Daoy (cell line): ENCODE measurements at places on chromosomes 3 and 15. TPM values are rescaled to one million over a fixed set of nuclear protein-coding genes. Genes with fewer than 3 reads are reported as not detected.

The GOLGA6L10 gene
- 0.24 and 0.74 TPM in 2 replicates for total RNA-seq

The HIGD1A gene
- total RNA-seq = 183 and 256 TPM in 2 replicates

The TMC3 gene
- total RNA-seq = not detected in 2 replicates

The BFSP2 gene
- total RNA-seq = not detected in 2 replicates

The SLC24A5 gene
- not detected in 2 replicates for total RNA-seq

The ZNF717 gene
- total RNA-seq = 4.3 and 5.0 TPM in 2 replicates

The ALDH1L1 gene
- 0.11 TPM in 1 of 2 replicates, not detected in the other for total RNA-seq

The CHRM5 gene
- total RNA-seq = 0.36 TPM in 1 of 2 replicates, not detected in the other

The CLRN1 gene
- not detected in 2 replicates for total RNA-seq

The SIDT1 gene
- 0.11 TPM in 1 of 2 replicates, not detected in the other for total RNA-seq

The MAP6D1 gene
- total RNA-seq = 1.7 and 6.8 TPM in 2 replicates

The EFHB gene
- total RNA-seq = 0.65 TPM in 1 of 2 replicates, not detected in the other

The DOCK3 gene
- 0.36 and 0.51 TPM in 2 replicates for total RNA-seq

The C3orf22 gene
- not detected in 2 replicates for total RNA-seq

The PLIN1 gene
- 0.29 TPM in 1 of 2 replicates, not detected in the other for total RNA-seq

The RTP1 gene
- not detected in 2 replicates for total RNA-seq

The DNAJC17 gene
- total RNA-seq = 30.2 and 34.9 TPM in 2 replicates

The MINAR1 gene
- total RNA-seq = 0.48 and 1.3 TPM in 2 replicates

The FSIP1 gene
- total RNA-seq = 0.97 and 2.2 TPM in 2 replicates

The GPR87 gene
- total RNA-seq = 0.40 and 0.77 TPM in 2 replicates

The ATP13A5 gene
- 0.30 TPM in 1 of 2 replicates, not detected in the other for total RNA-seq

The ZNF80 gene
- not detected in 2 replicates for total RNA-seq

The ONECUT1 gene
- 0.18 TPM in 1 of 2 replicates, not detected in the other for total RNA-seq

The HYPK gene
- 14.5 and 26.3 TPM in 2 replicates for total RNA-seq

The GUCA1C gene
- total RNA-seq = not detected in 2 replicates

The SEMA3B gene
- 2.6 and 5.0 TPM in 2 replicates for total RNA-seq

The OR5K2 gene
- total RNA-seq = not detected in 2 replicates

The MCTP2 gene
- 3.7 TPM in 2 replicates for total RNA-seq

The TRAT1 gene
- total RNA-seq = not detected in 2 replicates

The CCDC54 gene
- not detected in 2 replicates for total RNA-seq

The SCAANT1 gene
- not detected in 2 replicates for total RNA-seq

The EPHA6 gene
- total RNA-seq = not detected in 2 replicates

The FSTL1 gene
- 476 and 490 TPM in 2 replicates for total RNA-seq

The NR2E3 gene
- total RNA-seq = not detected in 2 replicates

The TRMT10C gene
- total RNA-seq = 58.3 and 64.7 TPM in 2 replicates

The HTR3E gene
- total RNA-seq = not detected in 2 replicates

The SNX4 gene
- total RNA-seq = 72.5 and 73.8 TPM in 2 replicates

The TTLL3 gene
- total RNA-seq = 0.68 and 1.6 TPM in 2 replicates

The CFAP91 gene
- total RNA-seq = 1.8 and 2.0 TPM in 2 replicates

The GOLGA8K gene
- 0.51 TPM in 1 of 2 replicates, not detected in the other for total RNA-seq

The SCG3 gene
- total RNA-seq = 0.86 and 2.4 TPM in 2 replicates

The GCSAM gene
- not detected in 2 replicates for total RNA-seq

The TSC22D2 gene
- 3.2 and 9.1 TPM in 2 replicates for total RNA-seq

The PLA2G4D gene
- not detected in 2 replicates for total RNA-seq

The TMEM40 gene
- total RNA-seq = not detected in 2 replicates

The LRRC2 gene
- 0.36 and 0.40 TPM in 2 replicates for total RNA-seq

The ARPC4 gene
- total RNA-seq = 148 and 203 TPM in 2 replicates

The GOLGA6D gene
- total RNA-seq = not detected in 2 replicates
